ENCODE measurements at places on chromosomes 4 and X. TPM values are rescaled to one million over a fixed set of nuclear protein-coding genes. Genes with fewer than 3 reads are reported as not detected.

FAM184B gene
- 0.17 TPM for total RNA-seq

- no peaks in the 10 kb centered on the region for H3K27me3 ChIP-seq
- no peak overlapping the region for H3K27ac ChIP-seq
- H3K4me1 ChIP-seq: peaks cover 25% of the 10 kb centered on the region
- peaks cover 2% of the 10 kb centered on the region for H3K36me3 ChIP-seq
- DNase-seq: no peak
Observed at GRCh38 chr4:153509724-153510123, 43.6 kb downstream of the TMEM131L start.

DNA sequence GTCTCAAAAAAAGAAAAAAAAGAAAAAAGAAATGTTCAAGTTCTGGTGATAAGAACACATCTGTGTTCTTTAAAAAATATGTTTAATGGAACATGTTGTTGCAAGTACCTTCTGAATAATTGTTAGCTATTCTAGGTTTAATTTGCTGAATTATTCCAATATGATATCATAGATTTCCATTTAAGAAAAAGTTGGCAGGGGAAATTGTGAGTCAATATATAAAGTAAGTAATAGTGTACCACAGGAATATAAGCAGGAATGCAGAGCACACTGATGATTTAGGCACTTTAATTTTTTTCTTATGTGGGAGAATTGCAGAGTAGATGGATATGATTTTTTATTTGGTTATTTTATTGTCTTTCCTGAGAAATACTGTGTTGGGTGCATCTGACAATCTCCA is 190.7 kb downstream of the RPA4 start:
- H3K27ac ChIP-seq: no peak overlapping the region
- no peaks in the 10 kb centered on the region for H3K27me3 ChIP-seq
- no peak overlapping the region for H3K4me3 ChIP-seq
- no peaks in the 10 kb centered on the region for H3K36me3 ChIP-seq

DNA sequence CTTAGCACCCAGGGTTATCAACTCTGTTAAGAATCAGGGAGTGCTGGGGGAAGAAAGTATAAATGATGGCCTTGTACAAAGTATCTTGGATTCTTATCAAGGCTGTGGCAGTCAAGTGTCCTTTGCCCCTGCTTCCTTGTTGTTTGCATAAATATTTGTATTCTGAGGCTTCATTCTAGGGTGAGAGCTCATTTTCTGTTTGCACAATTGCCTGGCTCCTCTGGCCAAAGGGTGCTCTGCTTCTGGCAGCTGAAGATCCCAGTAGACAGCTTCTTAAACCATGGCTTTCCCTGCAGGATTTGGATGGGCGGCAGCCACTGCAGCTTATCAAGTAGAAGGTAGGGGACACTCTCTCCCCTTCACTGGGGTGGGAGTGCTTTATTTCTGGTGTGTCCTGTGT is at the start of gene GBA3:
Gene GBA3, plus strand, starts transcription at position 202 of the 400 bp plus-strand sequence.
- H3K27ac ChIP-seq: peak within 1 kb of the TSS; percentile 17
- no peaks in the 10 kb centered on the region for H3K27me3 ChIP-seq
- no peak within 1 kb of the TSS for H3K4me3 ChIP-seq
- no peak for DNase-seq
- no peaks in the 10 kb centered on the region for H3K36me3 ChIP-seq

TTC29 gene
- total RNA-seq: 3.1 TPM

DNA sequence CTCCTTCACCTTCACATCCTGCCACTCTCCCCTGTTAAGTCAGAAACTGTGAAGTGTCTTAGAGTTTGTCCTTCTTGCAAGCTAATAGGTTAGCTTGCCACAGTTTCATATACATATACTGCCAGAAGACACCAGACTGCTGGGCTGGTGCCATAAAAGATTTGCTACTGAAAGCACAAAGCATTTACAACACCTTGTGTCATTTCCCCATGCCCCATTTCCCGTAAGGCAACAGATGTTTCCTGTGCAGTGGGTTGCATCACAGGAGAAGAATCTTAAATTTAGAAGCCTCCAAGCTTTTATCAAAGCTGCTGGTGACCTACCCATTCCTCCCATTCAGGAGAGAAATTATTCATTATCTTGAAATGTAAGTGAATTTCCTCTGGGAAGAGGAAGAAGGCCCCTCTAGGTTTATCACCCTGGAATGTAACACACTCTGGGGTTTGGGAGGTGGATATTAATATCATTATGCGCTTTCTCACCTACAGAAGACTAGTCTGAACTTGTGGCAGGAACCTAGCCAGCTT is 34.5 kb upstream of the RAB33B start:
- peaks cover 49% of the 10 kb centered on the region for H3K36me3 ChIP-seq
- H3K4me3 ChIP-seq: no peak overlapping the region
- DNase-seq: no peak
- no peak overlapping the region for H3K27ac ChIP-seq

GRCh38 chrX:139738581-139738980 is 30.6 kb upstream of the MCF2 start:
- H3K4me3 ChIP-seq: no peak overlapping the region
- H3K4me1 ChIP-seq: no peaks in the 10 kb centered on the region
- H3K27me3 ChIP-seq: no peaks in the 10 kb centered on the region
- no peak for DNase-seq

NPY2R gene
- not detected for total RNA-seq

- H3K27me3 ChIP-seq: no peaks in the 10 kb centered on the region
- H3K36me3 ChIP-seq: no peaks in the 10 kb centered on the region
- H3K27ac ChIP-seq: no peak overlapping the region
- no peak for DNase-seq
- H3K4me3 ChIP-seq: no peak overlapping the region
- no peaks in the 10 kb centered on the region for H3K4me1 ChIP-seq
Observed at GRCh38 chr4:149166876-149167275, 648.8 kb downstream of the IQCM start.

DNA sequence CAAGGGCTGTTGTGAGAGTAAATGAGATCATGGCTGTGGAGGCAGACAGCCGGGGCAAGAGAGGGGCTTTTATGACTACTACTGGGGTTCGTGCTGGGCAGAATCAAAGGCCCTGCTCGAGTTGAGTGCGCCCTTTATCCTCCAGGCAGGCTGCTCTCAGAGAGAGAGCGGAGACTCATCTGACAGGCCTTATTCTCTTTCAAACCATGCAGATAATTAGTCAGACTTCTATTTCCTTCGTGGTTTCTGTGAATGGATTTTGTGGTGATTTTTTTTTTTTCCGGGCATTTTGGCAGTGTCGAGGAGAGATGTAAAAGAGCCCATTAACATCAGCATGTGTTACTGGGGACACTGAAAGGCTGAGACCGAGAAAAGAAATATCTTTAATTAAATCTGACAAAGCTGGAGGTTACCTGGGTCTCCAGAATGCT is 73.6 kb downstream of the MED28 start:
- no peak overlapping the region for H3K27ac ChIP-seq
- DNase-seq: no peak
- H3K4me3 ChIP-seq: no peak overlapping the region

DNA sequence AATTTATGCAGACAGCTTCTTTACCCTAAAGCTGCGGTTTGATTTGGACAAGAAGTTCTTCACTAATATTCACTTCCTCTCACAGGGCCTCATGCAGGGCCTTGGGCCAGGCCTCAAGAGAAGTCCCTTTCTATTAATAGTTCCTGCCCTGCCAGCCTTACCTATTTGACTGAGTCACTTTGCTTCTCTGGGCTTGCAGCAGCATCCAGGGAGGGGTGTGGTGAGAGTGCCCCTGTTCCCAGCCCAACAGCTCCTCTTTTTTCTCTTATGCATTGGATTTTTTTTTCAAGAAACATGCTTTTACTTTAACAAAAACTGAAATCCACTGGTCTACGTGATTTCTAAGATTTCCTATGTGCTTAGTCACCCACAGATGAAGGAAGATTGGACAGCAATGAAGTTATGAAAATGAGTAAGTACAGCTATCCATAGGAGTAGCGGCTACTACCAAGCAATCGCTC is 26.7 kb downstream of the FAM156B start:
- no peak for DNase-seq
- H3K27ac ChIP-seq: peak overlapping the region; percentile 33
- no peak overlapping the region for H3K4me3 ChIP-seq

GRCh38 chr4:76017056-76017686 is 6.1 kb downstream of the CXCL10 start:
- no peaks in the 10 kb centered on the region for H3K36me3 ChIP-seq
- peaks cover 10% of the 10 kb centered on the region for H3K27me3 ChIP-seq
- H3K27ac ChIP-seq: no peak overlapping the region
- DNase-seq: no peak
- H3K4me1 ChIP-seq: peaks cover 4% of the 10 kb centered on the region
- H3K4me3 ChIP-seq: no peak overlapping the region

GRCh38 chr4:141376769-141377168 is 156.1 kb downstream of the ZNF330 start:
- no peak for DNase-seq
- peaks cover 6% of the 10 kb centered on the region for H3K36me3 ChIP-seq
- H3K4me3 ChIP-seq: no peak overlapping the region

GRCh38 chrX:102697494-102697893 is 14.8 kb upstream of the GPRASP2 start:
- no peak overlapping the region for H3K4me3 ChIP-seq
- peaks cover 5% of the 10 kb centered on the region for H3K36me3 ChIP-seq
- no peaks in the 10 kb centered on the region for H3K27me3 ChIP-seq

PAGE4 gene
- not detected for total RNA-seq

DNA sequence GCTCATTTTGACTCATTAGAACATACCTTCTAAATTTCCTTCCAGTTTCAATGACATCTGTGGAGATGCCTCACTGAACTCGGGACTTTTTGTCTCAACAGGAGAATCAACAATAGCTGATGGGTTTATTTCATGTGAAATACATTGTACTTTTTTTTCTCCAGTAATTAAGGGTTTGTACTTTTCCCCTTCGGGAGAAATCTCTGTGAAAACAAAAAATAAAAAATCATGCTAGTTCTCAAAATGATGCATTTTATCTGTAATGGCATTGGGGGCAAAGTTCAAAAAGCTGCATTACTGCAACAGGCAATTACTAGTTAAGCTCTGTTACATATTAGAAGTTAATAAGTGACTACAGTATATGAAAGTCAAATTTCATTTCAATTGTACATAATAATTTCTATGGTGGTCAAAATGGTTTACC is 167.3 kb upstream of the SH3RF1 start:
- H3K27ac ChIP-seq: no peak overlapping the region
- H3K4me1 ChIP-seq: peaks cover 18% of the 10 kb centered on the region

GRCh38 chr4:152459326-152459725 is 76.6 kb downstream of the FBXW7 start:
- H3K4me1 ChIP-seq: peaks cover 33% of the 10 kb centered on the region
- H3K36me3 ChIP-seq: peaks cover 2% of the 10 kb centered on the region
- no peak overlapping the region for H3K4me3 ChIP-seq
- DNase-seq: no peak
- H3K27ac ChIP-seq: no peak overlapping the region
- no peaks in the 10 kb centered on the region for H3K27me3 ChIP-seq

ARR3 gene
- not detected for total RNA-seq

WDR17 gene
- total RNA-seq: 5.1 TPM

- H3K4me1 ChIP-seq: no peaks in the 10 kb centered on the region
- no peak overlapping the region for H3K27ac ChIP-seq
- no peaks in the 10 kb centered on the region for H3K27me3 ChIP-seq
- no peak overlapping the region for H3K4me3 ChIP-seq
Observed at GRCh38 chr4:165415910-165416309, 37.1 kb downstream of the CPE start.

TMEM31 gene
- 0.55 TPM for total RNA-seq

DNA sequence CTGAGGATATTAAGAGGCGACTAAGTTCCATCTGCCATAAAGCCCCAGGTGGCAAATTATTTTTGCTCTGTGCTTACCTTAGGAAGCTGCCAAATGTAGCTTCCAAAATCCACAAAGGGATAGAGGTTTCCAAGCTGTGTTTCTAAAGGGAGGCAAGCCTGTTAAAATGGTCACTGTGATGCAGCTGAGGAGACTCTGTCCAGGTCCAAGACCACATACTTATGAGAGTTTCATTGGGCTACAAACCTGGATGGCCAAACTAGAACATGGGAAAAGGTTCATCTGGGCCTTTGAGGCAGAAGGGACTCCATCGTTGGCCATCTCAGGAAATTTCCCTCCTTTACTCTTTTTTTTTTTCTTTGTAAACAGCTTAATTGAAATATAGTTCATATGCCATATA is 306.9 kb upstream of the FGF13 start:
- peaks cover 13% of the 10 kb centered on the region for H3K36me3 ChIP-seq
- no peak for DNase-seq
- H3K4me1 ChIP-seq: no peaks in the 10 kb centered on the region
- H3K27ac ChIP-seq: no peak overlapping the region

DNA sequence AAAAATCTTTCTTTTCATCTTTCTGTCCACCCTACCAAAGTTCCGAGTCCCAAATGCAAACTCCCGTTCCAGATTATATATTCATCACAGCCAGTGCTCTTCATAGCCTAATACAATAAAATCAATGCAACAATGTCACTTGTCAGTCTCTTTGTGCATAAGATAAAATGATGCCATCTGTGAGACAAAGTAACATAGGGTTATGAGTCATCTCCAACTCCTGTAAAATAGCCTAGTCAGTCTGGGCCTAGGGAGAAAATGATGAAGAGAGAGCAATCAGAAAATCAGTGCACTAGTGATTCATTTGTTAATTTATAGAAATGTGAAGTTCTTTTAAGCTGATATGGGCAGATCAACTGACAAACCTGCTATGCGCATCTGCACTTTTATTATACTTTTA is 689.1 kb upstream of the DIAPH2 start:
- no peak overlapping the region for H3K4me3 ChIP-seq
- no peaks in the 10 kb centered on the region for H3K4me1 ChIP-seq
- no peak overlapping the region for H3K27ac ChIP-seq

GRCh38 chr4:17490575-17491059 is 21.3 kb downstream of the QDPR start:
- no peak for DNase-seq
- no peak overlapping the region for H3K4me3 ChIP-seq
- peaks cover 31% of the 10 kb centered on the region for H3K36me3 ChIP-seq
- peaks cover 21% of the 10 kb centered on the region for H3K4me1 ChIP-seq
- no peaks in the 10 kb centered on the region for H3K27me3 ChIP-seq

GRCh38 chrX:125205133-125205917 is 114.3 kb upstream of the TEX13C start:
- no peak overlapping the region for H3K27ac ChIP-seq
- peaks cover 61% of the 10 kb centered on the region for H3K27me3 ChIP-seq
- DNase-seq: peak; percentile 48

GPR143 gene
- total RNA-seq: 7.1 TPM

GRCh38 chrX:53088136-53088974 is 5.6 kb upstream of the KANTR start:
- peak; percentile 50 for DNase-seq
- H3K27ac ChIP-seq: peak overlapping the region; percentile 96
- peaks cover 15% of the 10 kb centered on the region for H3K4me1 ChIP-seq
- no peaks in the 10 kb centered on the region for H3K27me3 ChIP-seq
- peaks cover 15% of the 10 kb centered on the region for H3K36me3 ChIP-seq

DNA sequence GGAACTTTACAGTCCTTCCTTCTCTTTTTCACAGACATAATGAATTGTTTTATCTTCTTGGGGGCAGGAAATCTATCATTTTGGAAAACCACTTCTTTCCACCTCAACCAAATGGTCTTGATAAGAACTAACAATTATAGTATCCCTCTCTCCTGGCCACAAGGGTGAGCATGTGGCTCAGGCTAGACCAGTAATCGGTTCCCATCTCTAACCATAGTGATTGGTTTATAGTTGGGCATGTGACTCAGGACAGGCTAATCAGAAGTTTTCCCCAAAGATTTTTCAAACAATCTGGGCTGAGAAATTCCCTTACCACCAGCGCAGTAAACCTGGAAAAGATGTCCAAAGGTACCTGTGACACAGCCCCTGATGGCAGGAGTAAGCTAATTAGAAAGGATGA is 4.0 kb upstream of the CXorf66 start:
- H3K36me3 ChIP-seq: no peaks in the 10 kb centered on the region

Measured in progenitor cell of endocrine pancreas (in vitro differentiated cells).